ENCODE measurements at places on chromosomes 7 and 10.

GRCh38 chr7:109179601-109180000, 609.9 kb downstream of the DNAJB9 start:
- DNase-seq, result no peak

DNA sequence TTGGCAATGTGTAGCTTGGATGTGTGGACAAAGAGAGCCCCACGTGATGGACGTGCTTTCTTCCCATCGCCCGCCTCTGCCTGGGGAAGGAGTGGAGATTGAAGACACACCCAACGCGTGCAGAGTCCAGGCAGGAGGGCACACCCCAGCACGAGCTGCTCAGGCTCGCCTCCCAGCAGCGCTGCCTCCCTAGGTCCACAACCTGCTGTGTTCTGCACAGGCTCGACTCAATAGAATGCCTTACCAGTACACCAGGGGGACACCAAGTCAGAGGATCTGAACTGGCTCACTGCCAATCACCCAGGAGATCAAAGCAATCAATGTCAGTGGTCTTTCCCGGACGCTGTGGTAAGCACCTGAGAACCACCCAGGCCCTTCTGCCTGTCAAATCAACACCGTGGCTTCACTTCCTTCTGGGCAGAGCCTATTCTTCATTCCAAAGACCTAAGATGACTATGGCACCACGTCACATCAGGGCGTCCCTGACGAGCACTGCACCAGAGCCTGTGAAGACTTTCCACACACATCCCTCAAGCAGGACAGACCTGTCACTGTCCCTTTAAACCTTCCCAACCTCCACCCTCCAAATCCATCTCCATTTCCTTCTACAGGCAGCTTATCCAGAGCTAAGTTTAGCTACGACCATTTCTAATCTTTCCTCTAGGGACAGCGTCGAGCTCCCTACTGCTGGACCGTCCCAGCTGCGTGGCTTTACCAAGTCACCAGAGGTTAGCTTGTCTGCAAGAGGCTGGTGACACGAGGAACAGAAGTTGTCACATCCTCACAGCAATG, 72.3 kb downstream of the AMZ1 start:
- DNase-seq, result peak; percentile 64

DNA sequence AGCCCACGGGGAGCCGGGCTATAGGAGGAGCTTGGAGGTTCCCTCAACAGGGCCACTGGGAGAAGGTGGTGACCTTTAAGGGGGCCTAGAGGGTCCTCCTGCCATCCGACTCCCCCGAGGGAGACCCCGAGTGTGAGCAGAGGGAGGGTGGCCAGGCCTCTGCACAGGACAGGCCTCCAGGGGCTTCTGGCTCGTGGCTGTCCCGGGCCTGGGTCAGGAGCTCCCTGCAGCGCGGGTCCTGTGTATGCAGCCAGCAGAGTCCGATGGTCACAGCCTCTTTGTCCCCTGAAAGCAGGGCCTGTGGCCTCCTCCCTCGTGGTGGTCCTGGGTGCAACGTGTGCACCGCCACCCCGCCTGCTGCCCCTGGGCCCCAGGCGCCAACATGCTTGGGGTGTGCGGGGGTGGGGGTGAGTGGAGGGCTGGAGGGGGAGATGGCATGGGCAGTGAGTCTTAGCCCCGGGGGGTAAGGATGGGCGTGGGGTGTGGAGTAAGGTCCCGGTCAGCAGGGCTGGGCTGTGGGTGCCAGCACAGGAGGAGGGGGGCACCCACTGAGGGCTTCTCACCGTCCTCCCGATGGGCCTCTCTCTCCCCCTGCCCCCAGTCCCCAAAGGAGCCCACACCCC, 27.1 kb downstream of the UNCX start:
- no peak for DNase-seq

GRCh38 chr10:62088786-62089185, 179.9 kb downstream of the RTKN2 start:
- no peak for DNase-seq

GRCh38 chr10:54962134-54962900, 161.3 kb upstream of the PCDH15 start:
- DNase-seq, result no peak

- DNase-seq, result no peak
Measured at GRCh38 chr7:105765846-105766245, 110.6 kb downstream of the ATXN7L1 start.

GRCh38 chr10:7956508-7956907, 98.0 kb upstream of the GATA3 start:
- DNase-seq, result peak; percentile 86

GRCh38 chr10:109207361-109207760, 716.0 kb downstream of the XPNPEP1 start:
- no peak for DNase-seq

DNA sequence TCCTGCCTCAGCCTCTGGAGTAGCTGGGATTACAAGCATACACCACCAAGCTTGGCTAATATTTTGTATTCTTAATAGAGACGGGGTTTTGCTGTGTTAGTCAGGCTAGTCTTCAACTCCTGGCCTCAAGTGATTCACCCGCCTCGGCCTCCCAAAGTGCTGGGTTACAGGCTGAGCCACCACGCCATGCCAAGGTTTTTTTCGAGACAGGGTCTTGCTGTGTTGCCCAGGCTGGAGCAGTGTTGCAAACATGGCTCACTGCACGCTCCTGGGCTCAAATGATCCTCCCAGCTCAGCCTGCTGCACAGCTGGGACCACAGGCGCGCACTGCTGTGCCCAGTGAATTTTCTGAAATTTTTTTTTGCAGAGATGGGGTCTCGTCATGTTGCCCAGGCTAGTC, 3.3 kb upstream of the SEC31B start:
- peak; percentile 46 for DNase-seq

DNA sequence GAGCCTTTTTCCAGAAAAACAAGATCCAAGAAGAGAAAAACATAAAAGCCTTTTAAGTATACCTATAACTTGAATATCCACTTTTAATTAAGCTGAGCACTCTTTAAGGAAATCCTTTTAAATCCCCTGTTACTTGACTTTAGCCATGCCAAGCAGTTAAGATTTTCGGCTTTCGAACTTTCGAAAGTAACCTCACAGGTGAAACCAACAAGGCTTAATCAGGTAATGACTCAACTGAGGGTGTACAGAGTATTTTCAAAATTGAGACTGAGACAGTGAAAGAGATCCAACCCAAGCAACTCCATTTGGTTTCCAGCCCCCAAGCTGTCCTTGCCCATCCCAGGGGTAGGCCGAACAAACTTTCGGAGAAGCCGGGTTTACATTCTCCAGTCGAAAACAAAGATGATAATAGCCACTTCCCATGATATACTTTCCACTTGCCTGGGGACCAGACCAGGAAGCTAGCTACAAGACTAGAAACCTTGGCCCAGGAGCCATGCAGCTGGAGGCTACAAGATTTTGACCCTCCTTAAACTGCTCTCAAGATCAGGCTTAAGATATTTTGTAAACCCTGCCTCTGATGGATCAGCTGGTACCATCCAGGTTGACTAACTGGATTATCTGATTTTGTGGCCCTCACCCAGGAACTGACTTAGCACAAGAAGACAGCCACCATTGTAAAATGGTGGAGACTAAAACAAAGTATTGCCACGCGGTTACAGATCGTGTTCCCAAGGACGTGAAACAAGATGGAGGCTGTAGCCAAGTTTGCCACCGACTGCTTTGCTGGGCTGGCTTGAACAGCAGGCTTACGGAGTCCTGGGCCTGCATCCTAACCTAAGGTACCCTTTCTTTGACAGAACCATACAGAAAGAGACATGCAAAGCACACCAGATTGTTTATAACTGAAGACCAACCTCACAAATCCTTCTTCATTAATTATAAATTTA, 32.3 kb downstream of the C1GALT1 start:
- no peak for DNase-seq

- no peak for DNase-seq
Measured at GRCh38 chr10:13079776-13080050, 20.2 kb upstream of the OPTN start.
